Activated CD8-positive, alpha-beta memory T cell treated with anti-CD3 and anti-CD28 coated beads, Interleukin-2, amount 10 ng/mL, durations not matched to agents 7 days and 5 days (primary cell): ENCODE measurements at places on chromosomes 6 and 20. TPM values are rescaled to one million over a fixed set of nuclear protein-coding genes. Genes with fewer than 3 reads are reported as not detected.

The SEMG1 gene
- not detected for total RNA-seq

DNA sequence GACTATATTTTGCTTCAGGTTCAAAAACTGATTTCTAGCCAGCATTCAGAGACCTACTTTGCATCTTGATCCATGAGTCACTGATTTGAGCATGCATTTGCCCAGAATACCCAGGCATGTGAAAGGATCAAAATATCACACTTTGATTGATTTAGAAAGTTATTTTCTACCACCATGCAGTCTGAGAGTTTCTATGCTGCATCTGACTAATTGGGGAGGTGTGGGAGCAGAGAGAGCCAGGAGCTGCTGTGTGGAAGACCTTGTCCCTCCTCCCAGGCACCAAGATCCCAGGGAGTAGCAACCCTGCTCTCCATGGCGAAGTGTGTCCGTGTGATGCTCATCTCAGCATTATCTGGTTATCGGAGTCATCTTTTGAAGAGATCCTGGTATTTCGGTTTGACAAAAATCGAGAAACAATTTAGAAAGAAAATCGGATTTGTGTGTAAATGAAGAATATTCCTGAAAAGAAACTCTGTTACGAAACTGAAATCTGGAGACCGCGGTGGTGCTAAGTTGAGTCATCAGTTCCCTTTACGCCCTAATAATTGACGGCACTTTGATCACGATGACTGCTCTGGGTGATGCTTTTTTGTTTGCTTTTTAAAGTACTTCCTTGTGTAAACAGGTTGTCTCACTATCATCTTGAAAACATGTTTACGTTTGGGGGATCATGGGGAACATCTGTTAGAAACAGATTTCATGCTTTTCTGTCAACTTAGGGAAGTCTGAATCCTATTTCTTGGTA lies 193.4 kb downstream of the BACH2 start:
- peak overlapping the region; percentile 65 for H3K4me3 ChIP-seq
- H3K27ac ChIP-seq, result peak overlapping the region; percentile 69
- H3K4me1 ChIP-seq, result peaks cover 62% of the 10 kb centered on the region
- peaks cover 23% of the 10 kb centered on the region for H3K36me3 ChIP-seq
- peak; percentile 77 for DNase-seq

GRCh38 chr6:150775415-150776203 lies 89.9 kb upstream of the MTHFD1L start:
- H3K36me3 ChIP-seq, result peaks cover 8% of the 10 kb centered on the region
- DNase-seq, result no peak
- H3K4me3 ChIP-seq, result no peak overlapping the region
- peaks cover 1% of the 10 kb centered on the region for H3K4me1 ChIP-seq
- H3K27me3 ChIP-seq, result no peaks in the 10 kb centered on the region

The SLC17A5 gene
- 5.6 TPM for total RNA-seq

GRCh38 chr6:35238843-35239289 lies 20.7 kb upstream of the ZNF76 start:
- H3K4me3 ChIP-seq, result no peak overlapping the region
- peaks cover 7% of the 10 kb centered on the region for H3K4me1 ChIP-seq
- DNase-seq, result no peak

GRCh38 chr6:160041608-160042007 lies 72.7 kb downstream of the IGF2R start:
- H3K27ac ChIP-seq, result peak overlapping the region; percentile 35
- H3K27me3 ChIP-seq, result no peaks in the 10 kb centered on the region
- H3K4me1 ChIP-seq, result peaks cover 17% of the 10 kb centered on the region
- no peak for DNase-seq

The DPPA5 gene
- total RNA-seq, result not detected

The PRKN gene
- total RNA-seq, result not detected

The COL21A1 gene
- total RNA-seq, result not detected

The TREM2 gene
- not detected for total RNA-seq

- H3K36me3 ChIP-seq, result no peaks in the 10 kb centered on the region
- no peak overlapping the region for H3K4me3 ChIP-seq
- H3K4me1 ChIP-seq, result peaks cover under 1% of the 10 kb centered on the region
- DNase-seq, result no peak
Measured at GRCh38 chr6:5205035-5205507, 55.7 kb downstream of the LYRM4 start.

GRCh38 chr20:7199861-7200260 lies 432.4 kb downstream of the BMP2 start:
- H3K36me3 ChIP-seq, result no peaks in the 10 kb centered on the region
- no peak overlapping the region for H3K4me3 ChIP-seq
- no peak for DNase-seq
- no peak overlapping the region for H3K27ac ChIP-seq
- no peaks in the 10 kb centered on the region for H3K27me3 ChIP-seq
- no peaks in the 10 kb centered on the region for H3K4me1 ChIP-seq

DNA sequence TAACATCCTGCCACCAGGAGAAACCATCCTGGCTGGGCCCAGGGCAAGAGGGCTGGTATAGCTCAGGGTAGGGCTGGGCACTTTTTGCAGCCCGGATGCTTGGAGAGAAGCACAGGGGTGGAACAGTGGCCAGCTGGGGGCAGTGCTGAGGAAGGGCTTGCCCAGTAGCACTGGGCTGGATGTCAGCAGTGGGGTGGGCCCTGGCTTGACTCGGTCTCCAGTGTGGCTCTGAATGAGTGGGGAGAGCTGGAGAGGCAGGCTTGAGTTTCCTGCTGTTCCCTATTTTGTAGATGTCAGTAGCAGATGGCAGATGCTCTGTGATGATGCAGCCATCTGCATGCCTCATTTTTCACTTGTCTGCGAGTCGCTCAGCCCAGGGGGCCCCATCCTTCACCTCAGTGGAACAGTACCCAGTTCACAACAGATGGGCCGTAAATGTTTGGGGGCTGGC lies 56.3 kb upstream of the TULP1 start:
- no peak overlapping the region for H3K4me3 ChIP-seq
- H3K36me3 ChIP-seq, result peaks cover 9% of the 10 kb centered on the region
- H3K27me3 ChIP-seq, result peaks cover 22% of the 10 kb centered on the region
- H3K4me1 ChIP-seq, result no peaks in the 10 kb centered on the region
- DNase-seq, result peak; percentile 57

The SAMD10 gene
- total RNA-seq, result 26.0 TPM

DNA sequence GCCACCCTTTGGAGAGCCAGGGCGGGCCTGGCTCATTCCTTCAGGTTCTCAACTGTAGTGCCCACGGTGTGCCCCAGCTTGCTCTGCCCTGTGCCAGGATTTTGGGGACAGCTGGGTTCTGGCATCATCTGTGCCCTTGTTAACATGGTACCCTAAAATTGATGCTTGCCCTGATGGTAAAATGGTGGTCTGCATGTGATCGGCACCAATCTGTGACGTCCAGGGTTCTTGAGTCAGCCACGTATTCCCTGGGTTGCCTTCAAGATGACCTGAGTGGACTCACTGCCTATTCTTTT lies 31.2 kb upstream of the APCDD1L start:
- H3K4me1 ChIP-seq, result peaks cover 2% of the 10 kb centered on the region
- H3K4me3 ChIP-seq, result no peak overlapping the region
- H3K27ac ChIP-seq, result no peak overlapping the region
- H3K27me3 ChIP-seq, result peaks cover 17% of the 10 kb centered on the region

The MAPK13 gene
- total RNA-seq, result 33.9 TPM

The SRF gene
- total RNA-seq, result 45.0 TPM

DNA sequence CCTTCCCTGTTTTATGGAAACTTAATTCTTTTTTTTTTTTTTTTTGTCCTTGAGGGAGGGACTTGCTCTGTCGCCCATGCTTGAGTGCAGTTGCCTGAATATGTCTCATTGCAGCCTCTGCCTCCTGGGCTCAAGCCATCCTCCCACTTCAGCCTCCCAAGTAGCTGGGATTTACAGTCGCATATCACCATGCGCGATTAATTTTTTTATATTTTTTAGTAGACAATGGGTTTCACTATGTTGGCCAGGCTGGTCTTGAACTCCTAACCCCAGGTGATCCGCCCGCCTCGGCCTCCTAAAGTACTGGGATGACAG lies 654 bp downstream of the TMEM14C start:
- DNase-seq, result no peak
- peak overlapping the region; percentile 85 for H3K4me3 ChIP-seq
- peak overlapping the region; percentile 87 for H3K27ac ChIP-seq
- H3K27me3 ChIP-seq, result no peaks in the 10 kb centered on the region
- peaks cover 14% of the 10 kb centered on the region for H3K36me3 ChIP-seq
- H3K4me1 ChIP-seq, result peaks cover 56% of the 10 kb centered on the region

The MAS1 gene
- total RNA-seq, result not detected

DNA sequence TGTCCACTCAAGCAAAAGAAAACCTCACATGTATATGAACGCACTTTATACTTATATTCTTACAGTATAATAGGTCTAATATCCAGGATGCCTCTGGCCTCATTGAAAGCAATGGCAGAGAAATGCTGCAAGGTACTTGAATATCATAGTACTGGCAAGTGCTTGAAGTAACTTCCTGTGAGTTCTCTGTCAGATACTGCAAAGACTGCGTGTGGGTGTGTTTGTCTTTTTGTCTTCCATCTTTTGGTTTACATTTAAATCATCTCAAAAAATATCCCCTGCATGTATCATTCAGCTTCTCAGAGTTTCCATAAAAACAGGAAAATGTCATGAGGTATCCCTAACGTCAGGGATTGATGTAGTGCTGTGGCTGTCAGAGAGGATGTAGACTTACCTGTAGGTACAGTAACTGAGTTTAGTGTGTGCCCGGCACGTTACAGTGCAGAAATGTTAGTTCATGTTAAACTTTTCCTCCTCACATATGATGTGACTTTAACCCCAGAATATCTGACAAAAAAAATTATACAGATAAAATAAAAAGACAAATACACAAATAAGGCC lies 184.3 kb downstream of the DST start:
- no peak overlapping the region for H3K27ac ChIP-seq
- no peak for DNase-seq
- H3K36me3 ChIP-seq, result no peaks in the 10 kb centered on the region
- no peak overlapping the region for H3K4me3 ChIP-seq

DNA sequence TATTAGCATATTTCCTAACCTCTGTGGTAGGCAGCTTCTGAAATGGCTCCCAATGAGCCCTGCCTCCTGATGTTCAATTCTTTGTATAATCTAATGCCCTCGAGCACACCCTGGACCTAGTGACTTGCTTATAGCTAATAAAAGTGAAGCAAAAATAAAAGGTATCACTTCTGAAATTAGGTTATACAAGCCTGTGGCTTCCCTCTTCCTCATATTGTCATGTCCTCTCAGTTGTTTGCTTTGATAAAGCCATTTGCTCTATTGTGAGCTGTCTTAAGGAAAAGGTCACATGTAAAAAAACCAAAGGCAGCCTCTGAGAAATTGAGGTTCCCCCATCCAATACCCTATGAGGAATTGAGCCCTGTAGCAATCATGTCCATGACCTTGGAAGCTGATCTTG lies 442.1 kb upstream of the ADGRB3 start:
- no peak overlapping the region for H3K4me3 ChIP-seq
- H3K36me3 ChIP-seq, result no peaks in the 10 kb centered on the region
- no peak overlapping the region for H3K27ac ChIP-seq
- H3K27me3 ChIP-seq, result no peaks in the 10 kb centered on the region
- no peak for DNase-seq

The HLA-DRA gene
- total RNA-seq, result 311 TPM

GRCh38 chr20:48921883-48922820 lies 641 bp downstream of the ARFGEF2 start:
- H3K36me3 ChIP-seq, result peaks cover 2% of the 10 kb centered on the region
- H3K27ac ChIP-seq, result peak overlapping the region; percentile 83
- no peak for DNase-seq

The GPR6 gene
- total RNA-seq, result not detected

- no peak overlapping the region for H3K27ac ChIP-seq
- peaks cover 4% of the 10 kb centered on the region for H3K27me3 ChIP-seq
- no peaks in the 10 kb centered on the region for H3K4me1 ChIP-seq
- DNase-seq, result no peak
- no peak overlapping the region for H3K4me3 ChIP-seq
- H3K36me3 ChIP-seq, result no peaks in the 10 kb centered on the region
Measured at GRCh38 chr6:1761477-1761877, 151.8 kb downstream of the FOXC1 start.

The BANF2 gene
- not detected for total RNA-seq
